ENCODE measurements at places on chromosomes 3 and 15.
A peak's percentile ranks its signal among the peaks of the same experiment; 100 is the strongest.

GRCh38 chr3:48268381-48268935, 27.6 kb downstream of the ZNF589 start:
- peak; percentile 64 for DNase-seq

- DNase-seq: no peak
Measured at GRCh38 chr3:96465521-96465920, 348.9 kb upstream of the EPHA6 start.

- no peak for DNase-seq
Measured at GRCh38 chr3:8490079-8490552, 11.5 kb upstream of the LMCD1 start.

DNA sequence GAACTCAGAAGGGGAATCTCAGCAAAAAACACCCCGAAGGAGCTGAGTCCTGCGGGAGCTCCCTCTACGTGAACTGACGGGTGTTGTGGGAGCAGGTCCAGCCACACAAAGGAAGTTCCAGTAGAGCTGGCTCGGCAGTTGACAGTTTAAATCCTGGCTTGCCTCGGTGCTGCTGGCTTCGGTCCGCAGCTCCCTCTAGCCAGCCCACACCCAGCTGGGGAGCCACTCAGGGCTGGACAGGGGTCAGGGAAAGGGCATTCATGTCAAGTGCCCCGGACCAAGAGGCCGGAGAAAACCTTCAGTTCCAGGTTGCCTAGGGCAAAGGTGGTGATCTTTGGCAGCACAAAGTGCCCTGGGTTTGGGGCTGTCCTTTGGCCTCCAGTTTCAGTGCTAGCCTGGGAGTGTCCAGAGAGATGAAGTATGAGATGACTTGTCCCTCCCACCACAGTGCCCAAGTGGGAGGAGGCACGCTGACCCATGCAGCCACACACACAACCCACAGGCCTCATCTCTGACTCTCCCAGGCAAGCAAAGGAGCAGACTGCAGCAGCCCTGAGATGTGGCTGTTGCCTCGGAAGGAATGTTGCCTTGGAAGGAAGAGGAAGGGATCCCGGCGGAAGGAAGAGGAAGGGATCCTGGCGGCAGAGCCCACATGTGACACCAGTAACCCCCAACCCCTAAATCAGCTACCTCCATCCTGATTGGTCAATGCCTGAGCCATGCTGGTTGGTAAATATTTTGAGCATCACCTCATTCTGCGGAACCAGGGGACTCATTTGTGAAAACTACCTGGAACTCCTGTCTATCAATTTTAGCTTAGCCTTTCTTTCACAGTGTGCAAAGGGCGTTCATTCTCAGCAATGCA, 13.9 kb upstream of the ANPEP start:
- no peak for DNase-seq

DNA sequence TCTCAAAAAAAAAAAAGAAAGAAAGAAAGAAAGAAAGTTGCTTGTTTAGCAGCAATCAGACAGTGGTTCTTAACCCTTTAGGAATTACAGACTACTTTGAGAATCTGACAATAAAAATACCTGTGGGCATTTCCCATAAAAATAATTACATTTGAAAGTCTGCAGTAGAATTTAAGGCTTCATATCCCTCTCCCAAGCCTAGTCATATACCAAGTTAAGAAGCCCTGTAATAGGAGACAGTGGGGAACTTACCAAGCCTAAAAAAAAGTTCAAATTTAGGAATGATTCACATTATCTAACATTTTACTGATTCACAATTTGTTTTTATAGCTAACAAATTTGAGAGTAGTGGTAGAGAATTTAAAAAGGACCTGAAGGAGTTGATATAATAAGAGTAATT, 47.5 kb downstream of the LRRFIP2 start:
- no peak for DNase-seq

DNA sequence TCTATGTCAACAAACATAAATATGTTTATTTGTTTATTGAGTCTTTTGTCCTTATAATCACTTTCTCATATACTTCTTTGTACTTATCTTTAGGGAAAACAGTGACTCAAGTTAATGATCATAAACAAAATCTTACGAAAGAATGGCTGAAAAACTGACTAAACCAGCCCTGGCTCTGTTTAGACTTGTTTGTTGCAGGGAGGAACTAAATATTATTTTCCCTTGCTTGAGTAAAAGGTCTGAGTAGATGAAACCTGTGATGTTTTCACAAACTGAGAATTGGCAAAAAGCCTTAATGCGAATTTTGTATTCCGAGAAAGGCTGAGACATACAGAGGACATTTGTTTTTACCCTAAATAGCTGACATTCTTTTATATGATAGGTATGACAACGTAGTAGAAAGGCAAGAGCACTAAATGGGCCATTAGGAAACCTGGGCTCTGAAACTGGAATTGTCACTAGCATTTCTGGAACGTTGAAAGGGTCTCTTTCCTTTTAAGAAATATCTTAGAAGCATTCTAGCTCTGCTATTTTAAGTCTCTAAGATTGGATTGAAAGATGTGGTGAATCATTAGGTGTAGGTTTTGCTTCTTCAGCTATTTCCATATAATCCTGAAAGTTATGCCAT, 18.2 kb upstream of the CLDN16 start:
- DNase-seq: no peak

DNA sequence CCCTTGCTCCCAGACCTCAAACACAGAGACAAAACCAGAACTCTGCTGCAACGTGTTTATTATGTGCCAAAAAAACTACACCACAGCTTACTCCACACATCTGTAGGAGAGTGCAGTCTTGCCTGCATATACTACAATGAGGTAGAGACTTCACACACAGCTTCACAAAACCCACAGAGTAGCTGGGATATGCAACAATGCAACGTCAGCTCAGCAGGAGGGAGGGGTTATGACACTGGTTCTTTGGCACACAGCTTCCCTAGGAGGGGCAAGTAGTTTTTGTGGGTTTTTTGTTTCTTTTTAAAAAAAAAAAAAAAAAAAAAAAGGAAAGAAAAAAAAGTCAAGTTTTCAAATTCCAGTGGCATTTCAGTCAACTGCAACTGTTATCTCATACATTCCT, 2.9 kb upstream of the RPS17 start:
- no peak for DNase-seq

DNA sequence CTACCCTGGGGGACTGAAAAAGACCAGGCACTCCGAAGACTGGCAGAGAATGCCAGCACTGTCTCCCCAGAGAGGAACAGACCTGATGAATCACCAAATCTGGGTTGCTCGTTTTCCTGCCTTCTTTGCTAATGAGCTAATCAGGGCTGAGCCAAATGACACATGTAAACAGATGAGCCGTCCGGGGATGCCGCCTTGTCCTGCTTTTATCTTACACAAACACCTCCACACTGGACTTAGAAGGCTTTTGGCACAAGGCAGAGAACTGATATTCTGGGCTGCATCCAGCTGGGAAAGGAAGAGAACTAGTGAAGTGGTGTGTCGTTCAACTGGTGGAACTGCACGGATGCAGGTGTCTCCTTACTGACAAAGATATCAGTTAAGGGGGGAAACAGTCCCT, 88.1 kb downstream of the MECOM start:
- DNase-seq: no peak

DNA sequence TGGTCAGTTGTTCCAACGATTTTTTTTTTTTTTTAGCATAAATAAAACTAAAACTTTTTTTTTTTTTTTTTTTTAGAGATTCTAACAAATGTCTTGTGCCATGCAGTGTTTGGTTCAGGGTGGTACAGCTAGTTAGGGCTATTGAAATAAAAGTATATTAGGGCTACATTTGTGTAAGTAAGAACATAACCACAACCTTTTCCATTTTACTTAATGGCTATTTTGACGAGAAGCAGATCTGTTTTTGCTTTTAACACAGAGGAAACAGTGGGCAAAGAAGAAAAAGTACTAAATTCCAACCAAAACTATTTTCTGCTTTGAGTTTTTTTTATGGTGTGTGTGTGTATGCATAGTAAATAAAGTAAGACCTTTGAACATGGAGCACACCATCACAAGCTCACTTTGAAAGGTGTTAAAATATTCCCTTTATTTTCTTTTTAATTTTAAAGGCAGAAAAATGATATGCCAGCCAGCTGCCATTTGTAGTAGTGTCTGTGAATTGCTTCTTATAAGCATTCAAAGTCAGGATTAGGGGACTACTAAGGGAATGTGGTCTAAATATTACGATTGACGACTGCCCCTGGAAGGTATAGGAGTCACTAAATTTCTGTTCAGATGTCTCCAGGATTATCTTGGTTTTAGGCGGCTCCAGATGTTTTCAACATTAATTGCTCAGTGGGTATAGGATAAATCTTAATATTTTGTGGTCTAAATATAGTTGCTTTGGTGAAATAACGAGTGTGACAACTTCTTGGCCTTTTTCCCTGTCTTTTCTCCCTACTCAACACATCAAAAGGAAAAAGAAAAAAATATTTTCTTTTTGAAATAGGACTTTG, 3.1 kb downstream of the RARB start:
- no peak for DNase-seq

- no peak for DNase-seq
Measured at GRCh38 chr15:52656412-52656811, 22.8 kb downstream of the ATOSA start.
